ENCODE measurements at places on chromosomes 1 and 21.

DNA sequence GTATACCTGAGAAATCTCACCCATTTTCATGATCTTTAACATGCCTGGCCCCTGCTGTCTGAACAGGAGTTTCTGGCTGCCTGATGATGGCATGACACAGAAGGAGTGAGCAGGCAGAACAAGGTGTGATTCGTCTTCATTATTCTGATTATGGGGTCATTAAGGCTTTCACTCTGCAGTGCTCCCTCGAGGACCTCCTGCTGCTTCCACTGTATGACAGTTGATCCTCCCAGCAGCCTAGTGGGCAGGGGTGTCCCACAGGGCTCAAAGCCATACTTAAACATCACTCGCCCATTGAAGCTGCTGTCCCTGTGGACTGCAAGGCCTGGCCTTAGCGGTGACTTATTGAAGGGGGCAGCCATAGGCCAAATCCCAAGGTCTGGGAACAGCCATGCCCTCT, 12.7 kb upstream of the PARS2 start:
- no peak for DNase-seq

GRCh38 chr1:61280452-61280851, 198.1 kb downstream of the NFIA start:
- no peak for DNase-seq

- DNase-seq, result no peak
Measured at GRCh38 chr1:71047635-71048607, at the start of gene PTGER3. TSS of gene PTGER3 (minus strand) at chr1:71047816. CDS start at chr1:71047577, 239 bp downstream.

DNA sequence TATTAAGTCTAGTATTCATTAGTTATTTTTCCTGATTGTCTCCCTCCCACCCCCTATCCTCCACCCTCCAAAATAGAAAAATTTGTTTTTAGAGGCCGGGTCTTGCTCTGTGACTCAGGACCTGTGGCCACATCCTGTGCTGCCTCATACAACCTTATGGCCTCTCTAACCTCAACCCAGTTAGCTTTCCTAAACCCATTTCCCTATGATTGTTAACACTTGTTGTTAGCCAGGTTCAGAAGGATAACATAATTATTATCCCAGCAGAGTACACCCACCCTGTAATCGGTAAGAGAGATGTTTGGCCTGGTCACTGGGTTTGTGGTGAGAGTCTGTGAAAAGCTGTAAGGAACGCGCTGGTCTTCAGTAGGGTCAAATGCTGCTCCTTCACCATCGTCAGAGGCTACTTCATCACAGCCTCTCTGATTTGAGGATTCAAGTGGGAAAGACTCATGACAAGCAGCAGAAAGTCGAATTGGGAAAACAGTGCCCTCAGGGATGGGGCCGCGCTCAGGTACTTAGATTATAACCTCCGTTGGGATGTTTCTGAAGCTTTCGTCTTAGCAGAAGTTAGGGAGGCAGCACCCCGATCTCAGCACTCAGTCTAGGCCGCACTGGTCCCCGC, 35.9 kb upstream of the HMGN1 start:
- no peak for DNase-seq

DNA sequence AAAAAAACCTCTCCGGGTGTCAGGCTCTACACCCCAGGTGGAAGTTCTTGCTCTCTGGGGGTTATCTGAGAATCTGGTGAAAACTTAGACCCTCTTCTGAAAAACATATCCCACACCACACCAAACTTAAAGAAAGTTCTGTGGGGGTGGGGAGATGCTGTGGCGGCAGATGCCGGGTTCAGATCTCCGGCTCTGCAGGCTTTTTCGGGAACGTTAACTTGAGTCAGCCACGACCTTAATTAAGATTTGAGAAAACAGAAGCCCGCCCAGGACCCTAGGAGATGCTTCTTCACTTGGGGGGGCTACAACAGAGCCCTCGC, 2.3 kb downstream of the RCC2 start:
- no peak for DNase-seq

- DNase-seq, result no peak
Measured at GRCh38 chr1:85158910-85159309, 41.9 kb downstream of the SYDE2 start.

DNA sequence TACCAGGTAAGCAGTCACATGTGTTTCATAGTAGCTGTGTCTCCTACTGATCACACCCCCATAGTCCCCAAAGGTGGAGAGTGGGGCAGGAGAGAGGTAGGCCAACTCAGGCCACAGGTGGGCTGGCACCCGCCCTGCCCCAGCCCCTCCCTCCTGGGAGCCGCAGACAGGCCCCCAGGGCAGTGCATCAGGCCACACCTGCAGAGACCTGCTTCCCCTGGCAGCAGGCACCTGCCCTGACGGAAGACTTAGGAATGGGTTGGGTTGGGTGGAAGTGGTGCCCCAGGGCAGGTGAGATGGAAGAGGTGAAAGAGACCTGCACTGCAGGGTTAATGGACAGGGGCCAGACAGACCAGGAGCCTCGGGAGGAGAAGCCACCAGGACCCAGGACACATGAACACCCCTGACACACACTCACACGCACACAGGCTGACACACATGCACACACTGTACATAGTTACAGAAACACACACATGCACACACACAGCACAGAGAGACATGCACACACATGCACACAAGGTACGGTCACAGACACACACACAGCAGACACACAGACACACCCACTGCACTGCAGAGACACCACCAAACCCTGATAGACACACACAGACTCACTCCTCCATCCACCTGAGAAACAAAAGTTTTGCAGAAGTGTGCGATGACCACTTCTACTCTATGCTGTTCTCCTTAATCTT, 1.7 kb upstream of the COL18A1 start:
- no peak for DNase-seq

DNA sequence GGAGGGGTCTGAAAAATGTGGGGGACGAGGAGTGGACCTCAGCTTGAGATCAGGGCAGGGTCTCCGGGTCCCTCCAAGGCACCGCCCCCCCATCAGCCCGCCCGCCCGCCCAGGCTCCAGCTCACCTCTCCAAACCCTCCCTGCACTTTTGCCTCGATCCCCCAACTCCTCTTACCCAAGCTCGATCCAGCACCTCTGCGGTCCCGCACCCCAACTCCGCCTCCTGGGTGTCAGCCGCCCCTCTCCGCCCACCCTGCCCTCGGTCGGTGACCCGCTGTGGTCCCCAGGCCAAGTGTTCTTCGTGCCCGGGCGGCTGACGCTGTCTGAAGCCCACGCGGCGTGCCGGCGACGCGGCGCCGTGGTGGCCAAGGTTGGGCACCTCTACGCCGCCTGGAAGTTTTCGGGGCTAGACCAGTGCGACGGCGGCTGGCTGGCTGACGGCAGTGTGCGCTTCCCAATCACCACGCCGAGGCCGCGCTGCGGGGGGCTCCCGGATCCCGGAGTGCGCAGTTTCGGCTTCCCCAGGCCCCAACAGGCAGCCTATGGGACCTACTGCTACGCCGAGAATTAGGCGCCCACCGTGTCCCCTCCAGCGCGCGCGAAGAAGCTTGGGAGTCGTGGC, 5.7 kb downstream of the HAPLN2 start:
- DNase-seq, result no peak

DNA sequence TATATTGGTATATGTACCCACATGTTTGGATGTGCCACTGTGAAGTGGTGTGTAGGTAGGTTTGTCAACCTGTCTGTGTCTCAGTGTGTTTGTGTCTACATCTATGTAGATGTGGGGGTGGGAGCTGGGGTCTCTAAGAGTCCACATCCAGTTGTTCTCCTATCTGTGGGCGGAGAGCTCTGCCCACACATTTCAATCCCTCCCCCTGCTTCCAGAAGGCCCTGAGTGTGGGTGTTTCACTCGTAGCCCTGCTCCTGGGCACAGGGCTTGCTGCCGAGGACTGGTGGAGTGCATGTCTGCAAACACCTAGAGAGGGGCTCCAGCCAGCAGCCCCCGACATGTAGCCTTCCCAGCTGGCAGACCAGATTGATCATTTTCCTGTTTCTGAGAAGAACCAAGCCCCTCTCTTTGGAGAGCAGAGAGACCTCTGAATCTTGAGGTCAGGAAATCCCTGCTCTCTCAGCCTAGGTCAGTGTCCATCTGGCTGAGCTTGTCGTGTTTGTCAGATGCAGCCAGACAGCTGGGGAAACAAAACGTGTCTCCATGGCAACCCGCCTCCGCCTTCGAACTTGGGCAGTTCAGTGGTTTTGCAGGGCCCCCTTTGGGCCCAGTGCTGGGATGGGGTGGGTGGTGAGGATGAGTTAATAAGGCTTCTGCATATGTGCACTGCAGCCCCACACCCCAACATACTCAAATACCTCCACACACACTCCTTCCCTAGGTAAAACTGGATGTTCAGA, 31.2 kb upstream of the SYNC start:
- no peak for DNase-seq

DNA sequence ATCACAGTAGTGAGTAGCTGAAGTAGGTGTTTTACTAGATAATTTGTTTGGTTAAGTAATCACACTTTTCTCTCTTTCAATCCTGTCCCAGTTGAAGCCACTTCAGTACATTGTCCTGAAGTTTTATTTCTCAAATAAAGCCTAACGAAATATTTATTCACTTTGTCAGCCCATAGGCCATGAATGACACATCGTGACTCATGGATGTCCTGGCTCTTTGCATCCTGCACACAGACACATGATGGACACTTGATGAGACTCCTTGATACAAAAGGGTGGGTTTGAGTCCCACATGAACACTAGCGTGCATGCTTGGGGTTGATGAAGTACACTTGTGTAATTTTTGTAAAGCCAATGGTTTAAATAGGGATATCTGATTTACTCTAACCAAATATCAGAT, 22.7 kb upstream of the LAMC2 start:
- no peak for DNase-seq

GRCh38 chr1:232528472-232529089, 101.4 kb downstream of the SIPA1L2 start:
- no peak for DNase-seq

DNA sequence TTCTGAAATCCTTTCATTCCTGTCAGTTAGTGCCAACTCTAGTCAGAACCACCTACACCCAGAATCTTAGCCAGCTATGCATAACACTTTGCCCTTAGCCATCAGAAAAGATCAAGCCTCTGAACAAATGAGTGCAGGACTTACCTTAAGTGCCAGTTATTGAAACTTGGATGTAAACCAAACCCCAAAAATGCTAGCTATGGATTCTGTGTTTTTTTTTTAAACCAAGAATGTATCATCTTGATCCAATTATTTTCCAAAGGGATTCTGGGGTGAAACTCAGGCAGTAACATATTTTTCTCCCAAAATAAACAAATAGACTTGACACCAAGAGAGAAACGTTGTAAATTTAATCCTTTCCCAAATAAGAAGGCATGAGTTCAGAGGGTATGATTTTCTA, 538.6 kb upstream of the ADAMTS5 start:
- DNase-seq, result no peak

GRCh38 chr1:107590087-107590486, 374.9 kb downstream of the VAV3 start:
- no peak for DNase-seq

GRCh38 chr1:201254625-201255478, 28.5 kb upstream of the PKP1 start:
- DNase-seq, result peak; percentile 63

GRCh38 chr21:30984889-30985288, 53.4 kb downstream of the KRTAP19-8 start:
- DNase-seq, result no peak

- DNase-seq, result no peak
Measured at GRCh38 chr1:39925721-39926342, 24.1 kb upstream of the MYCL start.

GRCh38 chr1:232038706-232039677, 412.4 kb downstream of the DISC1 start:
- DNase-seq, result peak; percentile 80

Data from cerebellum (tissue), 4 donors.